ENCODE measurements at places on chromosomes 5 and 9.

- DNase-seq = no peak
Observed at GRCh38 chr5:167511276-167511675, 780.2 kb upstream of the WWC1 start.

- no peak for DNase-seq
Observed at GRCh38 chr5:124342027-124342471, 404.4 kb downstream of the ZNF608 start.

GRCh38 chr9:91647371-91647770 lies 223.7 kb upstream of the NFIL3 start:
- DNase-seq = no peak

DNA sequence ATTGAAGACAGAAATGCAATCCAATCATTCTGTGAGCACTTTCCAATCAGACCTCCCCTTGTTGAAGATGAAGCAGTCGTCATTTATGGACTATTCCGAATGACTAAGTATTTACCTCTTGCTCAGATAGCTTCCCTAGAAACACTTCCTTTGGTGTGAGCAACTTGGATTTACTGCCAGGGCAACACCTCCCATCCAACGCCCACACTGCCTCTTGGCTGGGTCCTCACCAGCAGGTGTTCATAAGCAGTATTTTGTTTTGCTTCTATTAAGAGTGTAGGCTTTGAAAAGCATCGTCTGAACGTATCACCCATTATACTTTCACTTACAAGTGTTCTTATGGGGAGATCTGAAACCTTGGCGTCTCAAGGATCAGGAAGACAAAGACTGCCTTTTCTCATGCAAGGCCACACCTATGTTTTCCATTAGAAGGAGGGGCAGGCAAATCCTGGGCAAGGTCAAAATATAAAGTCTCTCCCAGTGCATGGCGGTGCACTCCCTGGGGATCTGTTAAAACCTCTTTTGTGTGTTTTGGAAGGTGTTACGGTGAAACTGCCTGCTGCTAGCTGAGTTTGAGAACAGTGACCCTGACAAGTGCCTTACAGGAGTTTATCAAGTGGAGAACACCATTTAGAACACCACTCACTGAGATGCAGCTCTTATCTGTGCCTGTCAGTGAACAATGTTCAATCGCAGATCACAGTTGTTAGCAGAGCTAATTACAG lies 10.6 kb upstream of the MARCHF3 start:
- no peak for DNase-seq

DNA sequence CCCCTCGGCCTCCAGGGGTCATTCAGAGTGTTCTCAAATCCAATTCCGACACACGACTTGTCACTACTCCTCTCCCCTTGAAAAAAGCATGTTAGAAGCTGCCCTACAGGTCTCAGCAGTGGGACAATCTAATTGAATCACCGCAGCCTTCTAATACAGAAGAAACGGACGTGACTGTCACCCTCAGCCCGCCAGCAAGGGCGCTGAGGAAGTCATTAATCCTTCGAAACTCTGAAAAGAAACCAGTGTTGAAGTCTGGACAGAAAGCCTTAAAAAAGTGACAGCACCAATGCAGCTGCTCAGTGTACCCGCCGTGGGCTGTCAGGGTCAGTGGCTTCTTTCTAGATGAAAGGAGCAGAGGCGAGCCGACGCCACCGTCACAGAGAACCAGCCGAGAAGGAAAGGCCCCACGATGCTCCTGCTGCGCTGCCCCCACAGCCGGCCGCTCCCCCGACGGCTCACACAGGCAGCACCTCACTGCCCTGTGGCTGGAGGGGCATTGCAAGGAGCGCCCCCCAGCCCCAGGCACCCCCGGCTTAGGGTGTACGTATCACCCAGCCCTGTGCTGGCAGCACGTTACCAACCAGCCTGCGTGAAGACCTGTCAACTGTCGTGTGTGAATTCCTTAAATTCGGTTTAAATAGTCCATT lies 5.7 kb downstream of the BRD3OS start:
- DNase-seq = no peak

DNA sequence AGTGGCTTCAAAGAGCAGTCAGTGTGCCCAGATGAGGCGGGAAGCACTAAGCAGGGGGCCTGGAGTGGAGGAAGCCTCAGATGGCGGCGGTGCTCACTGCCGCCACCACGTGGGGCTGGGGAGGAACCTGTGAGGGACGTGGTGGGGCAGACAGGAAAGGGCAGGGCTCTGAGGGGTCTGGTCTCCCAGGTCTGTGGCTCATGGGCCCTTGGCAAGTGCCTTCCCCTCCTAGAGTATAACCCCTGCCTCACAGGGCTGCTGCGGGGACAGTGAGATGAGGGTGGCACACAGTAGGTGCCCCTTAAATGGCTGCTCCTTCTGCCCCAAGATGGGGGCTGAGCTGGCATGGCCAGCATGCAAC lies 26.6 kb downstream of the NR5A1 start:
- DNase-seq = no peak

GRCh38 chr9:14687042-14687719 lies 6.1 kb downstream of the ZDHHC21 start:
- no peak for DNase-seq

All from right renal pelvis (tissue), 4 donors.